ENCODE measurements at places on chromosomes 12 and 14.

DNA sequence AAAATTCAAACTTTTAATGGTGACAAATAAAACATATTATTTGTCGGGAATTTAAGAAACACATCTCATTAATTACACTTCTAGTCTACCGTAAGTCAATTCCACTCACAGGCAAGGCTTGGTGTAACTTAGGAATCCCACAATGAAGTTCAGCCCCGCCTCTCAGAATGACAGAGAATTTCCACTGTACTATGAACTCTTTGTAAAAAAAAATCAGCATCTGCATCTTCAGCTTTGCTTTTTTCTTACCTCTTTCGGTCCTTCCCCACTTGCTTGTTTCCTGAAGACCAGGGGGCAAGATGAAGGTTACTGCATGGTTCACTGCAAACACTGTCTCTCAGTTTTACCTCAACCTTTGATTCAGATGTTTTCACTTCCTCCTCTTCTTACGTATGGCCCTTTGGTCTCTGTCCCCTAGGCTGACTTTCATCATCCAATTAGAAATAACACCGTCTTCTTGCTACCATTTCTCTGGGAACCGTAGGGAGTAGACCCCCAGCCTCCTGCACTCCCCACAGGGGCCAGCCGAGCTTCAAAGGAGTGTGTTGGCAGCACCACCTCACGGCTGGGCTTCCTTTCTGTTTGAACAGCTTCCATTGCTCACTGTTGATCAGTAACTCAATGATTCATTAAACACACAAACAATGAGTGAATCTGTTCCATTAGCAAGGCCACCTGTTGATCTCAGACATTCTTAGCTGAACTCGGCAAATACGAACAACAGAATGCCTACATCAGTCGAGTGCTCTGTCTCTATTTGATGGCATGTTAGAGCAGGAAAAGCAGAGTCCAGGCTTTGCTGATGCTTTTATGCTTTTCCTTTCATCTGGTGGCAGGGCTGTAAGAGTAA, 343.0 kb downstream of the BMP4 start:
- DNase-seq, result no peak

GRCh38 chr12:109732321-109733305, 19.0 kb downstream of the FAM222A start:
- DNase-seq, result no peak

- no peak for DNase-seq
Observed at GRCh38 chr14:75440733-75441477, 13.1 kb downstream of the JDP2 start.

DNA sequence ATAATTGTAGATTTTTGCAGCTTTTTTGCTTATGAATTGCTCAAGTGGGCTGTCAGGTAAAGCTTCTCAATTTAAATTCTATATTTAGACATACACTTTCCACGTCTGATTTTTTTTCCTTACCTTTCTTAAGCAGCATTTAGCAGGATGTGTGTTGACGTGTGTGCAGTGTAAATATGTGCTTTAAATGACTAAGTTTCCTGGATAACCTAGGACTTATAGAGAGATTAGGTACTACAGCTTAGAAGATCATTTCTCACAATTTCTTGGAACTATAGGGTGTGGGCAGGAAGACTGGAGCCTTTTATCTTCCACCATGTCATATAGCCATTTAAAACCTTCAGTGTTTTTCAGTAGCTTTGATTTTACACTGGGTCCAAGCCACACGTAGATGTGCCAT, 263.5 kb downstream of the NOVA1 start:
- DNase-seq, result no peak

- DNase-seq, result no peak
Observed at GRCh38 chr12:38585086-38585485, 268.5 kb downstream of the ALG10B start.

DNA sequence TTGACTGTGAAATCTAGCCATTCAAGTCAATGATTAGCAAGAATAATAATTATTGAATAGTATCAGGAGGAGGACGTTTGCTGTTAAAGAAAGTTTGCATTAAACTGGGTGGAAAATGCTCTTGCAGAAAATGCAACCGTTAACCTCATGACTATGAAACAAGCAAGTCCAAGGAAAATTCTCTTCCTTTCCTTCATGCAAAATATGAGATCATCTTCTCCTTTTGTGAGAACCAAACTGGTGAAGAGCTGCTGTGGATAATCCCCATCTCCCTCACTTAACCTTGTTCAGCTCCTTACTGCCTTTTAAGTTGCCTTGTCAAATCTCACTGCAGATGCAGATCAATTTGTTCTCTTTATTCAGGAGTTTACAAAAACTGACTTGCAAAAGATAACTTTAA, 142.5 kb downstream of the BCAT1 start:
- DNase-seq, result no peak

GRCh38 chr12:120932058-120932457, 27.9 kb upstream of the SPPL3 start:
- no peak for DNase-seq

DNA sequence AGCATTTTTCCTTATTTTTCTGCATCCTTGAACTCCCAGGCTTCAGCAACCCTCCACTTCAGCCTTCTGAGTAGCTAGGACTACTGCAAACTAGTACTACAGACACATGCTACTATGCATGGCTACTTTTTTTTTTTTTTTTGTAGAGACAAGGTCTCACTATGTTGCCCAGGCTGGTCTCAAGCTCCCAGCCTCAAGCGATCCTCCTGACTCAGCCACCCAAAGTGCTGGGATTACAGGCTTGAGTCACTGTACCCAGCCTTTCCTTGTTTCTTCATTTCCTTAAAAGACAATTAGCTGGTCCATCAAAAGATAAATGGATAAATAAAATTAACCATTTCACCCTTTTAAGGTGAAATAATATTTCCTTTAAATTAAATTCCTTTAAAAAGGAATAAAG, 205.8 kb downstream of the SPTSSA start:
- DNase-seq, result no peak

Measured in T-cell (primary cell).